NCI-H2081 treated with DMSO at 0.1 percent for 48 hours (cell line): ENCODE measurements at places on chromosomes 5 and 9.
A peak's percentile ranks its signal among the peaks of the same experiment; 100 is the strongest.

DNA sequence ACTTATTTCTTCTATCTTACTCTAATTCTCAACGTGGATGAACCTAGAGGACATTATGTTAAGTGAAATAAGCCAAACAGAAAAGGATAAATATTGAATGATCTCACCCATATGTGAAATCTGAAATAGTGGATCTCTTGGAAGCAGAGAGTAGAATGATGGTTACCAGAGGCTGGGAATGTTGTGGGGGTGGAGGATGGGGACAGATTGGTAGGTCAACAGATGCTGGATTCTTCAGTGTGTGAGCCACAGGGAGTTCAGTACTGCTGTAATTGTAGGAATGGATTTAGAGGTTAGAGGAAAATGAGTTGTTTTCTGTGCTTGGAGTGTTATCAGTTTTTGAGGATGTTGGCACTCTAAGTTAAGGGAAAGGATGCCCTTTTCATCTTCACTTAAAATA is 190.6 kb downstream of the FBXL7 start:
- no peak for DNase-seq

DNA sequence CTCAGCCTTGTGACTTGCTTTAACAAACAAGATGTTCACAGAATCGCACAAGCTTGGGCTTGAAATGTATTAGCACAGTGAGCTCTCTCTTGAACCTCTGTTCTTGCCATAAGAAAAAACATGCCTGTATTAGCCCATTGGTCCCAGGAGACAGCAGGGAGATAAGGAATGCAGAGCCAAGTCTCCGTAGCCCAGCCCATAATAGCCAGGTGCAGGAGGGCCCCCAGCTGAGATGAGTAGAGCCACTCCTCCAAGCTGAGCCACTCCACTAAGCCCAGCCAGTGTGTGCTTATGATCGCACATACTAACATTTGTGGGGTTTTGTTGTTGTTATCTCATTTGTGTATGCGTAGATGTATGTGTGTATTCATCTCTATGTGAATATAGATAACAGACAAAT is 21.6 kb upstream of the SVEP1 start:
- DNase-seq: no peak

DNA sequence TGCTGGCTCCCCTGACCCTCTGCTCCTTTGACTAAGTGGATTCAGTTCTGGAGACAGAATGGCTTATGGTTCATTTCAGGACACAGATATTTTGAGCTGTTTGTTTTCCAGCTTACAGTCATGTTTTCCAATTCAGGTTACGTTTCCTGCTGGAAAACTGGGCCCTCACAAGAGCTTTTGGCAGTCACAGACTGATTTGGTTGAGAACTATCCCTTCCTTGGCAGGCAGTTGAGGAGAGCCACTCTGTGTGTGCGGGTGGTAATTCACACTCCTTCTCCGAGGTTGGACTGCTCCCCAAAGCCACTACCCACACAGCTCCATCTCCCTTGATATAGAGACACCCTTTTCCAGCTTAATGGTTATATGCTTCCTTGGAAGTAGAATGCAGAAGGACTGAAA is 534.5 kb downstream of the TMEM38B start:
- DNase-seq: no peak

DNA sequence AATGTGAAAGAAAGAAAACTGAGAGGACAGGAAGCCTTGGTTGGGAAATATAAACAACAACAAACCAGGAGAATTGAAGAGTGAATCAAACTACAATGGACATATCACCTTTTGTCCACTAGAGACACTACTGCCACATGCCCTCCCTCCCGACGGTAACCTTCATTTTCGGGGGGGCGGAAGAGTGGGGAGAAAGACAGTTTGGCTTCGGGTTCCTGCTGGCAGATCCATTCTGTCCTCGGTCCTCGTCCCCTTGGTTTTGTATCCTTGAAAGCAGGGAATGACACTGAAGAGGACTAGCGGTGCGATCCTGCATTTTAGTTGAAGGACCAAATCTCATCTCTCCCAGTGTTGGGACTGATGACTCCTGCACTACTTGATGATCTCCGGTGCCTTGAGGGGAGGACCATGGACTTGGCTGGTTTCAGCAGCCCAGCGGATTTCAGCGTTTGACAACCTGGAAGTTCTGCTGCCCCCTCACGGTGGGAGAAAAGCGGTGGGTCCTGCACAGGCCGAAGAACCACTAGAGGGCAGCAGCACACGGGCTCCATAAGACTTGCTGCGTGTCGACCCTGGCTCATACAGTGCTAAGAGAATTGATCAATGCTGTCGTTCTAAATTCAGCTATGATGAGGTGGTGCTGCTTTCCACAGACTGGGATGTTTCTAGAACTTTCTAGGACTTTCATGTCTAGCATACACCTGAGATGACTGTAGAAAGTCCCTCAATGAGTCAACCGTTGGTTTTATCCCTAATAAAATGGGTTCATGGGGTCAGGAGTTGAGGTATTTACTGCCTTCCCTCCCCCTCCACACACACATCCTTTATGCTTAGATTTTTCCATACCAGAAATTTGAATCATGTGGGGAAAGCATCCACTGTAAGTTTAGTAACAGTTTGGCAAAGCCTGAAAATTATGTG is 15.1 kb upstream of the ZNF131 start:
- peak; percentile 94 for DNase-seq

DNA sequence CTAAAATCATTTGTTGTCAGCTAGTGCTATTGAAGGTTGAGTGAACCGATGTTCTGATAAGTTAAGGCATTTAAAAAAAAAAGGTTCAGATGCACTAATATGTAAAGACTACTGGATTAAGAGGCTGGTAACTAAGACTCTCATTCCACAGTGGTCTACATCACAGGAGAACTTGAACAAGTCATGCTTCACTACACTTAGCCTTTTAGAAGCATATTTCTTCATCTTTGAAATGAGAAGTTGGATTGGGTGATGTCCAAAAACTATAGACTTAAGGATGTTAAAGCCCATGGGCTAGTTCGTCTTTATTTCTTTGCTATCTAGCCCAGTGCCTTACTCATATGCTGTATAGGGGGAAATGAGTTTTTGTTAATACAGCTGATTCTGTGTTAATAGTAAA is 107.2 kb downstream of the NDUFS4 start:
- no peak for DNase-seq

DNA sequence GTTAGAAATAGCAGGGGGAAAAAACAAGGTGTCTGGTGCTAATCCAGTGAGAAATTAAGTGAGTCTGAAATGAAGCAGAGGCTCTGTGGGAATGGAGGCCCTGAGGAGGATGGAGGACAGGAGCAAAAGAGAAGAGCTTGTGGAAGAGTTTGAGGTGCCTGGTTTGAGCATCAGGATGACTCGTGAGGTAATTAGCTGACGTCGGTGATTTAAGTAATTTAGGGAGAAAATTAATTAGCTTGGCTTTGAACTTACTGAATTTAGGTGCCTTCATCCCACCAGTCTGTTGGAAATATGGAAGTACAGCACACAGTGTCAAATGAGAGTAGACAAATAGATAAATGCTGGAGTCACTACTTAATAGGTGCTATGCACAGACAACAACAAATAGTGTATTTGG is 103.0 kb upstream of the CDH6 start:
- DNase-seq: no peak

DNA sequence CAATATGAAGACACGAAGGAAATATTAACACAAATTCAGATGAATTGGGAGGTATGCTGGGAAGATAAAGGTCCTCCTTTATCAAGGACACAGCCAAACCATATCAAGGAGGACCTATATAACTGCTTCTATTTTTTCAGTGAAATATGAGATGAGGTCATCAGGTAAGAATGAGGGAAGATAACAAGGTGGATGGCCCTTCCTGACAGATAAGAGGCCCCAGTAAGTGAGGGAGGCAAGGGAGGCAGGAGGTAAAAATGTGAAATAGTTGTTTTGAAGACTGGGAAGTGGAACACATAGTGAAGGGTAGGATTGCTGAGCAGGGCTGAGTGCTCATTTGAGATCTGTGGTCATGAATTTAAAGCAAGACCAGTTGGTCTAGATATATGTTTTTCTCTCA is 60.0 kb upstream of the FOXE1 start:
- DNase-seq: no peak

DNA sequence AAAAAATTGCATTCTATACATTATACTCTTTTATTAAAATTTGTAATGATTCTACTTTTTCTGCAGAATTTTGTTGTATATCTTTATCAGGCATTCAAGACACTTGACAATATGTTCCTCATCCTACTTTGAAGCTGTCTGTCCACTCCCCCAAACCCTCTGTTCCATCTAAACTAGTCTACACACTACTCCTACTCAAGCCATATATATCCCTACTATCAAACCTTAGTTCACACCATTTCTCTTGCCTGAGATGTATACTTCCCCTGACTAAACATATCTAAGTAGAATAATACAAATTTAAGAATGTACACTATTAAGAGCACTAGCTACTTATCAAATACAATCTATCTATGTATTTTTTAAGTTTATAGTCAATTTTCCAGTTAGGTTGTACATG is 107.1 kb upstream of the FTMT start:
- no peak for DNase-seq

- DNase-seq: no peak
Measured at GRCh38 chr5:90571147-90571773, 12.7 kb downstream of the ADGRV1 start.

- DNase-seq: no peak
Measured at GRCh38 chr5:17398431-17398830, 99.6 kb upstream of the TAF11L2 start.

DNA sequence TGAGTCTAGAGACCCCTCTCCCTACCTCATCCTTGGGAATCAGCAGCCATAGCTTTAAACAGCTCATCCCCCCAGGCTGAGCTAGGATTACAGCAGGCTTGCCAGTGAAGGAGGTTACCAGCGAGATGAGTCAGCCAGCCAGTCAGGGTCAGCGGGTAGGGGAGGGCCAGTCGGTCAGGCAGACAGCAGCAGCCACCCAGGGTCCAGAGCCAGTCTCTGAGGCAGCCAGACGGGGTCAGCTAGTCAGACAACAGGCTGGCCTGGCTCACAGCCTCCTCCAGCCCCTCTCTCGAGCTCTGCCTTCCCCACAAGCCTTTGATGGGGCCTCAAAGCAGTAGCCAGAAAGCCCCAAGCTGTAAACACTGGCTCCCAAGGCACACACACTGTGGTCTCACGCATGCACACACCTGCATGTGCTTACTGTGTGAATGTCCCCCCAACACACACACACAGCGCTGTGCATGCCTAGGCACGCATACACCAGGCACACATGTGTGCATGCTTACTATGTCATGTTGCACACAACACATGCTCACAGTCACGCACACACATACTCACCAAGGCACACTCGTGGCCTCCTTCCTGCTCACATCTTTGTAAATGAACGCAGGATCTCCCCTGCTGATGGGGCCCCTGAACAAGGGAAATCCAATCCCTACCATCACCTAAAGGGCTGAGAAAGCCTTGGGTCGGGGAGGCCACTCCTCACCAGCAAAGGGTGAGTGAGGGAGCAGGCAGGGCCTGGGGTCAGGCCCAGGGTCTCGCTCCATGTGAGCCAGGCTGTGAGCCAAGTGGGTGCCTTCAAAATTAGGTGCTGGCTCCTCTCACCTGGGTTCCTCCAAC is 28.2 kb upstream of the CPLX2 start:
- DNase-seq: no peak

GRCh38 chr5:101678481-101679193 is 617.4 kb downstream of the SLCO4C1 start:
- DNase-seq: peak; percentile 3

- no peak for DNase-seq
Measured at GRCh38 chr5:127754259-127754658, 51.1 kb downstream of the CCDC192 start.

- no peak for DNase-seq
Measured at GRCh38 chr5:93153461-93153860, 427.6 kb downstream of the NR2F1-AS1 start.

DNA sequence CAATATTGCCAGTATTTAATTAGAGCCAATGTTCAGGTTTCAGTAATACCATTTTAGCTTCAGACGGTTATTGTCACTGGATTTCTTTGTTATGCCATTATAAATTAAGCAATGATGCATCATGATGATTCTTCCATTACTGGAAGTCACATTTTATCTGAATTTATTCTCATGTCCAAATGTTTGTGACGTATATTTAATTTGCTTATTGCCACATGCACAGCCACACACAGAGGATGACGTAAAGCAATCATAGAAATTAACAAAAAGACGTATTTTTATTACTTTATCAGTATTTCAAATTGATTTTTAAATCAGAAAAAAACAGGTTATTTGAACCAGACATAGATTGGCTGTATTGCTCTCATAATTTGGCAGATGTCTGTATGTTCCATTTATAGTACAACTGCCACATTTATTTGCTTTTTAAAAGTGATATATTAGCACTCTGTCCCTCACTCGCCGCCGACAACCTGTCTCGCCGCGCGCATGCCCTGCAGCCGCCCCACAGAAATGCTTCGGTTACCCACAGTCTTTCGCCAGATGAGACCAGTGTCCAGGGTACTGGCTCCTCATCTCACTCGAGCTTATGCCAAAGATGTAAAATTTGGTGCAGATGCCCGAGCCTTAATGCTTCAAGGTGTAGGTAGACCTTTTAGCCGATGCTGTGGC is 970.9 kb downstream of the CDH12 start:
- DNase-seq: no peak

DNA sequence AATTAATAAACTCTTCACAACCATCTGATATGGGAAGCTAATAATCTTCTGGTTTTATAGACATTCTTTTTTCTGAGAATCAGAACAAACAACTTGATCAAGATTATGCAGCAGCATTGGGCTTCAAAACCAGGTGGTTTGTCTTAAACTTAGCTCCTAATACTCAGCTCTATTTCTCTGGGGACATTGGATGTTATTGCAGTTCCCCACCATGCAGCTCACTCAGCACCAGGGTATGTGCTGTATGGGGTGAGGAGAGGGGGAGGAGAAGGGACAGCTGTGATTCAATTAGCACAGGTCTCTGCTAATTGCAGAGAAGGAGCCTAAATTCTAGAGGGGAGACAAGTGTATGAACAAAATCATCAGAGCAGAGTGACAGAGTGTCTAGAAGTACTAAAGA is 210.7 kb upstream of the TNC start:
- DNase-seq: no peak

- no peak for DNase-seq
Measured at GRCh38 chr5:556909-557441, 32.7 kb upstream of the SLC9A3 start.

GRCh38 chr5:150763023-150763769 is 4.4 kb upstream of the DCTN4 start:
- DNase-seq: no peak

- DNase-seq: no peak
Measured at GRCh38 chr9:90965226-90966030, 163.8 kb downstream of the SYK start.
